Hypothalamus (tissue), 51 donors: ENCODE measurements at places on chromosomes 6 and 20.

- DNase-seq = no peak
Observed at GRCh38 chr6:4794140-4794707, 18.0 kb downstream of the CDYL start.

- peak; percentile 37 for DNase-seq
Observed at GRCh38 chr20:1841554-1842140, 53.6 kb upstream of the SIRPA start.

- no peak for DNase-seq
Observed at GRCh38 chr6:43944908-43945767, 175.1 kb downstream of the VEGFA start.

DNA sequence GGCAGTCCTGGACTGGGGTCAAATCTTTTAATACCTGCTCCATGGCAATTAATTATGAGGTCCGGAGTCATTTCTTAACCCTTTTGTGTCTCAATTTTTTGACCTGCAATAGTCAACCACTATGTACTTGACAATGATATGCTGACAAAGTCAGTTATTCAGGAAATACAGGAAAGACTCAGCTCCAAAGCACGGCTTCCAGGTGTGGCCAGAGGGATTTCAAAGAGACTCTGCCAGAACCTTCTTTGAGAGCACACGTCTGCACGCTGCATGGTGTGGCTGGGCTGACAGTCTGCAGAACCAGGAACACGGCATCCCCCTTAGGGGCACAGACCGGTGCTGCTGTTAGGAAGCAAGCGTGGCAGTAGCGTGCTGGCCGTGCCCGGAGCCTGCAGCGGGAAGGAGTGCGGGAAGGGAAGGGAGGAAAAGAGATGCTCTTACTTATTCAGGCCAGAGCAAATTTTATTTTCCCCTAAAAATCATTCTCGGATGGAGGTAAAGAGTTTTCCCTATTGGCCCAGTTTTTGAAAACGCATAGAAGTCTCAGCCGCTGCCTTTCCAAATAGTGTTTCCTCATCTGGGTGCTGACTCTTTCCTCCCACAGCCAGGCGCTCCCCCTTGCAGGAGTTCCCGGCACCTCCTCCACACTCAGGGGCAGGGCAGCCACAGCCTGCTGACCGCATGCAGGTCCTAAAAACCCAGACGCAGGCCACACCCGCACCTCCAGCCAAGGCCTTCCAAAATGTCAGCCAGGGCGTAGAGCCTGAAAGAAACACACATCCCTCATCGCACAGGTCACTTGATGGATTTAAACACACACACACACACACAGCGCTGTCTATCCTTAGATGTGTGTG, 187.4 kb upstream of the SNX9 start:
- no peak for DNase-seq

- DNase-seq = no peak
Observed at GRCh38 chr6:145609521-145609920, 125.8 kb downstream of the EPM2A start.

DNA sequence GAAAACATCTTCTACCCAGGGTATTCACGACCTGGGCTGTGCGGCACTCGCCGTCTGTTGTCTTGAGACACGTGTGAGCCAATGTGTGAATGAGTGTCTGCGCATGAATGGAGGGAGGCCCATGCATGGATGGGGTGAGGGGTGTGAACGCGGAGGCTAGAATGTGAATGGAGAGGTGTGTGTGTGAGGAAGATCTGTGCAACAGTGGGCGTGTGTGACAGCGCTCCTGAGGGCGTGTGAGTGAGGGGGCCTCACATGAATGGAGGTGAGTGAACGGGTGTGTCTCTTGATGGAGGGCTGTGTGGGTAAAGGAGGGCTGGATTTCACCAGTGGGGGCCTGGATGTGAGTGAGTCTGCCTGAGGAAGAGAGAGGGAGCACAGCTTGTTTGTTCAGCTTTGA, 146.0 kb downstream of the LRFN2 start:
- DNase-seq = no peak

DNA sequence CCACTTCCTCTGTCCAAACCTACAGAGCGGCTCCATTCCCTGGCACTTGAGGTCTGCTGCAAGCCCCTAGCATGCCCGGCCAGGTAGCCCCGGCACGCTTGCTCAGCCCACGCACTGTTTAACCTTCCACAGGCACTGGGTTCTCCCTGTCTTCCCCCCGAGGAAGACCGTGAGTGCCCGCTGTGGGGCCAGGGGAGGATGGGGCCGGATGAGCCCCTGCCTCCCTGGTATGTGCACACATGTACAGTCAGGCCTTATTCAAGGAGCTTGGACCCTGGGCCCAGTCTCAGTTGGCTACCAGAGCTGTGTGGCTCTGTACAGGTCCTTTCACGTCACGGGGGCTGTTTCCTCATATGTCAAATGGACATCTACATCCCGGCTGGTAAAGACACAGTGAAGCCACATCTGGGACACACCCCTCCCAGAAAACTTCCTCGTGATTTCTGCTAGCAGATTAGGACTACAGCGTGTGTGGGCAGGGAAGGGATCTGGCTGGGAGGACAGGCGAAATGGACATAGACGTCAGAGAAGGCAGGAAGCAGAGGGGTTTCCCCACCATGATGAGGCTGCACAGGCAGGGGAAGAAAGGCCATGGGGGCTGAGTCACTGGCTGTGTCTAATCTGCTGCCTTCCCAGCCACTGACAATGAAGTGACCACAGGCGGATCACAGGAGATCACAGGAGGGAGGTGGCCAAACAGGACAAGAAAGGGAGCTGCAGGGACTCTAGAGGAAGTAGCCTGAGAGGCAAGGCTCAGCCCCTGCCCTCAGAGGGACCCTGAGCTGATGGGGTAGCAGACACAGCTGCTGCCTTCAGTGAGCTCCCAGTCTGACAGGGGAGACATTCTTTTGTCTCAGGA, 62.9 kb downstream of the MRPL14 start:
- DNase-seq = no peak

DNA sequence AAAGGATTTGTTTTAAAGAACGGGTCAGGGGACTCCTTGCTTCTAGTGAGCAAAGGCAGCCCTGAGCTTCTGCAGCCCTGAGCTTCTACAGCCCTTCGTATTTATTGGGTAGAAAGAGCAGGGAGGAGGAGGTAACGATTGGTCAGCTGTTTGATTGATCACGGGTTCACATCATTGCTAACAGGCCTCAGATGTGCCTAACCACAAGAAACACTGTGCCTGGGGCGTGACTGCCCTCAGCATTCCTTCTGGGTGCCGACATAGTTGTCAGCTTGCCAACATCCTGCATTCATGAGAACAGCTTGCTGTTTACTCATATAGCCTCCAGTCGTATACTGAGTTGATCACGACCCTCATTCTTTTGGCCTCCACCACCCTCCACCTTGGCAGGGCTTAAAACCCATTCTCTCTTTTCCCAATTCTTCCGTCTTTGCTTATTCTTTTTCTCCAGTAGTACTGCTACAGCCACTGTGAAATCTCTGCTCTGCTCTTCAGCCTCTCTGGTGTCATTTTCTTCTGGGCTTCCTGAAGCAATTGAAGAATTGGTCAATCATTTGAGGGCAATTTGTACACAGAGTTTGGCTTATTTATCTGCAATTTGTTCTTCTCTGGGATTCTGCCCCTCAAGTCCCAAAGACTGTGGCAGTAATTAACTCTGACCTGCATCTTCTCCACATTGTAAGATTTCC, 25.4 kb upstream of the NOP56 start:
- no peak for DNase-seq

GRCh38 chr6:100614386-100614785, 149.7 kb upstream of the SIM1 start:
- no peak for DNase-seq

DNA sequence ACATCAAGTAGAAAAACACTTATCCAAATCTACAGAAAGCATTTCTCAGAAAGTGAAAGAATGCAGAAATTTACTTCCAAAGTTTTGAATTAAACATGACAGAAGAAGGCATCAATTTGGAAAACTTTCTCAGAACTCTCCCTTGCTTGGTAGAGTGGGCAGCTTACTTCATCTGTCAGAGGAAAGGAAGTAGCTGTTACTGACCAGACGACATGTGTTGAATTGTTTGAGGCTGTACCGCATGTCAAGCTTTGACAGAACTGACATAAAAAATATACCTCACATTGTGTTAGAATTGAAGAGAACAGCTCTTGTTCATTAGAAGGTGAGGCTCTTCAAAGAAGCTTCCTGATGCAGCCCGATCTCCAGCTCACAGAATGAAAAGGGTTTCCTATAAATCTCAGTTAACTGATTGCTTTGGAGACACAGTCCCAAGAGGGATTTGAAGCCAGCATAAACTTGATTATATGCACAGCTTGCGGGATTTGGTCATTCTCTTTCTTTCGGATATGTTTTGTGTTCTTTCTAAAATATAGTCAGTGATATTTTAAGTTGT, 190.7 kb downstream of the PLCB1 start:
- DNase-seq = no peak

DNA sequence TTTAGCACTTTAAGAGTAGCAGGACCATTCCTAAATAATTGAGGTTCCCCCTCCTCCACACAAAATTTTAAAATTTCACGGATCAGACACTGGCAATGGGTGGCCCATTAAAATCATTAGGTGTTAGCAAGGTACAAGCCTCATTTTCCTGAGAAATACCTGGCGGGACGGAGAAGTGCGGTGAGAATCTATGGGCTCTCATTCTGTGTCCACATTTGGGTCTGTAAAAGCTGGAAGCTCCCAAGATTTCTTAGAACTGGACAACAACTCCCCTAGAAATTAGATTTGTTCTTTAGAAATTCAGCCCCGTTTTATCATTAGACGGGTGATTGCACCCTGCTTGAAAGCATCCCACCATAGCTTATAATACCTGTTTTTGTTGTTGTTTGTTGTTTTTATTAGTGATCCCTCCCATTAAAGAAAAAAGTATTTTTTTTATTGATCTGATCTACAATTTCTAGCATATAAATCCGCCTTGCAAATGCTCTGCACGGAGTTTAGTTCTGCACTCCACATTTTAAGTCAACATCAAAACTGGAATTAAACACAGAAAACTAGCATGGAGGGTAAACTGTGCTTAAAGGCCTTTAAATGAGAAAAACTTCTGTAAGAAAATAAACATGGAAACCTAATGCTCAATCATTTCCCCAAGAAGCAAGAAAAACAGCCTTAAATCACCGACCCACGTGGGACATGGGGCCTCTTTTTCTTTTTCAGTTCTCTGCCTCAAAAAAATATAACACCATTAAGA, 5.7 kb downstream of the SIM1 start:
- DNase-seq = no peak

- DNase-seq = no peak
Observed at GRCh38 chr6:27777614-27778355, 134.4 kb downstream of the OR2B2 start.

- DNase-seq = no peak
Observed at GRCh38 chr20:38754924-38755323, 6.7 kb downstream of the ACTR5 start.

- DNase-seq = no peak
Observed at GRCh38 chr6:75278474-75279077, 6.0 kb downstream of the TMEM30A start.

- no peak for DNase-seq
Observed at GRCh38 chr6:170074435-170074834, 216.4 kb downstream of the DLL1 start.

DNA sequence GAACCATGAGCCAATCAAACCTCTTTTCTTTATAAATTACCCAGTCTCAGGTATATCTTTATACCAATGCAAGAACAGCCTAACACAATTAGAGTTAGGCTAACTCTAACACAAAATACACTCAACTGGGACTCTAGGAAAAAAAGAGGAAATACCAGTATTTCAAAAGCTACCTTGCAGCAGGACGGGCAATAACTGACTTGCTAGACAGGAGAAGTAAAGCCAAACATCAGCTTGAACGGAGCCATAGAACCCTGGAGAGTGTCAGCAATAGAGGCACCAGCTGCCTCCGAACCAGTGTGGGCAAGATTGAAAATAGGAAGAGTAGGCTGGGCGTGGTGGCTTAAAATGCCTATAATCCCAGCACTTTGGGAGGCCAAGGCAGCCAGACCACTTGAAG, 162.0 kb upstream of the SOX4 start:
- no peak for DNase-seq

GRCh38 chr6:108163644-108164542, 1.9 kb upstream of the NR2E1 start:
- DNase-seq = no peak

GRCh38 chr6:5007531-5007930, 3.7 kb upstream of the RPP40 start:
- DNase-seq = no peak

- no peak for DNase-seq
Observed at GRCh38 chr20:40805592-40805991, 116.6 kb upstream of the MAFB start.

DNA sequence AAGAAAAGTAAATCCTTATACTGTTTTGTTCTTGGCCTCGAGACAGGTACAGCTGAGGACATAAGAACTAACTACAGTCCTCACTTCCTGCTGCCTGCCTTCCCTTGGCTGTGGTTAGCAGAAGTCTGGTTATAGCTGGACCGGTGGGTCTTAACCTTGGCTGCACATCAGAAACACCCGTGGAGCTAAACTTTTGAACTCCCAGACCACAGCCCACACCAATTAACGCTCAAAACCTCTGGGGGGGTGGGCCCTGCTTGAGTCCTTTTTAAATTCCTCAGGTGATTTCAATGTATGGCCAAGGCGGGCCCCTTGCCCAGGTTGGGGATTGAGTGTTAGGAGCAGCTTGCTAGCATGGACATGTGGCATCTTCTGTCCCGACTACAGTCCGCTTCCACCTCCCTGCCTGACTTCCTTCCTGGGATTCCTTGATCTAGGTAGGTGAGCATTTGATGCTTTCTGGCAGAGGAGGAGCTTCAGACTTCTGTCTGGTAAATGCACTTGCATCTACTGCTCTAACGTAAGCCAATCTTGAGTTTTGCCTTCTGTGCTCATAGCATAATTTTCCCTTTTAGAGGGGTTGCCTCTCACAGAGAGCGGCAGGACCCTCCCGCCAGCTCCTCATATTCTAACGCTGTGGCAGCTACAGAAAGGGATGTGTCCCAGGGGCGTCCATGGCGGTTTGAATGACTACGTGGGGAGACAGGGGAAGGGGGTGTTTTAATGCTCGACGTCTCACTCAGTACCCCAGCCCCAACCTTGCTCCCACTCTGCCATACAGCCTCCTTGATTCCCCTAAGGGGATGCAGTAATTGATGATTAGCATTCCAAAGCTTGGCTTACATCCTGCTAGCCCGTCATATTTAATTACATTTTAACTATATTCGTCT, 390.1 kb downstream of the ZFAND3 start:
- no peak for DNase-seq

DNA sequence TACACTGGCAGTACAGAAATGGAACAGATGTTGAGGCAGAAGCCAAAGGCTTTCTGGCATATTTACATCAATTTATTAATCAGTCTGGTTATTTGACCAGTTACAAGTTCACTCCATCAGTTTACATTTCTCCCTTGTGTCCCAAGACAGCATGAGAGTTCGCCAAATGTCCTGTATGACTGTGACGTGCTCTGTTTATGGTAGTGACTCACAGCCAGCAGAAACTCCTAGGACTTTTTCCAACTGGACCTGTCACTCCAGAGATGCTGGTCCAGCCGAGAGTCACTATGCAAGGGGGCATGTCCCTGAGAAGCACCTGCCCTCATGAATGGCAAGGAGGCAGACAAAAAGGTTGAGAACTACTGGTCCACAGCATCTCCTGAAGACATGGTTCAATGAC, 160.0 kb downstream of the LRFN2 start:
- DNase-seq = no peak

GRCh38 chr20:45459606-45460005, 9.9 kb upstream of the WFDC2 start:
- DNase-seq = no peak
